ENCODE measurements at places on chromosomes 11 and 22.

- no peak for DNase-seq
Observed at GRCh38 chr11:108324587-108324986, 101.7 kb downstream of the ATM start.

DNA sequence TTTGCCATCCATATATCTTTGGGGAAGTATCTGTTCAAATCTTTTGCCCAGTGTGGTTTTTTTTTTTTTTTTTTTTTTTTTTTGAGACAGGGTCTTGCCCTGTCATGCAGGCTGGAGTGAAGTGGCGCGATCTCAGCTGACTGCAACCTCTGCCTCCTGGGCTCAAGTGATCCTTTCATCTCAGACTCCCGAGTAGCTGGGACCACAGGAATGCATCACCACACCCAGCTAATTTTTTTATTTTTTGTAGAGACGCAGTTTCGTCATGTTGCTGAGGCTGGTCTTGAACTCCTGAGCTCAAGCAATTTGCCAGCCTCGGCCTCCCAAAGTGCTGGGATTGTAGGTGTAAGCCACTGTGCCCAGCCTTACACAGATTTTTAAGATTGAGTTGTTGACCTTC, 4.8 kb upstream of the FAM118A start:
- no peak for DNase-seq

DNA sequence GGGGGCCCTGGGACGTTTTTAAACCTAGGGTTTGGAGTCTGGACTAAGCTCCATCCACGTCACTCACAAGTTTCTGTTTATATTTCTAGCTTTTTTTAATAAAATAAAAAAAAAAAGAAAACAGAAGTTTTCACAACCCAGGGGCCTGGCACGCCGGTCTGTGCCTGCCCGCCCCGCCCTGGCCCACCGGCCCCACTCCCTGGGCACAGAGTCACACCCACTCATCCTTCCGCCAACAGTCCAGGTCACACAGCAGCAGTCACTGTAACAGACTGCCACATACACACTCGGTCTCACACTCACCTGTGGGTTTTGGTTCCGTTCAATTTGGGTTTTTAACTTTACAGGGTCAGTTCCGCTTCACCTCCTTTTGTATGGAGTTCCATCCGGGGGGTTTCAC, 5.3 kb upstream of the ACR start:
- DNase-seq, result no peak

- DNase-seq, result no peak
Observed at GRCh38 chr11:129965248-129965647, 37.4 kb downstream of the PRDM10 start.

- no peak for DNase-seq
Observed at GRCh38 chr11:107263844-107264563, 193.6 kb downstream of the CWF19L2 start.

DNA sequence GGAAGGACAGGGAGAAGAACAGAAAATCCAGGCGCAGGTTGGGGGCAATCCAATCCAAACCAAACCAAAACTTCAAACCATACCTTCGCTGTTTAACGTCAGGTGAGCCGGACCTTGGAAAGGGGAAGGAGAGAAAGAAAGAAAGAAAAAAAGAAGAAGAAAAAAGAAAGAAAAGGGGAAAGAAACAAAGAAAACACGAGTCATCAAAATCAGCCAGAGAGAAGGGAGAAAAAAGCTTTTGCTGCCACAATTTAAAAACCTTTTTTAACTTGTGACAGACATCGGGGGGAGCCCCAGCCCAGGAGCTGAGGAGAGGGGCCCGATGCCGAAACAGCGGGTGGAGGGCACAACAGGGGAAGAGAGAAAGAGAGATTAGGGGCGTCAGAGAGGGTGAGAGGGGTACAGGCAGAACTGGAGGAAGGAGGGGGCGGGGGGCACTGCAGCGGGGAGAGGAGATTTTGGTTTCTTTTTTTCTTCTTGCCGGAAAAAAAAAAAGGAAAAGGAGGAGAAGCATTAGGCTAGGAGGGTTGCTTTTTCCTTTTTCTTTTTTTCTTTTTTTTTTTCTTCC, 30.1 kb downstream of the NRXN2 start:
- DNase-seq, result no peak

GRCh38 chr11:46180736-46181135, 59.5 kb upstream of the PHF21A start:
- DNase-seq, result no peak
